ENCODE measurements at places on chromosomes 12 and 14. TPM values are rescaled to one million over a fixed set of nuclear protein-coding genes. Genes with fewer than 3 reads are reported as not detected.

DNA sequence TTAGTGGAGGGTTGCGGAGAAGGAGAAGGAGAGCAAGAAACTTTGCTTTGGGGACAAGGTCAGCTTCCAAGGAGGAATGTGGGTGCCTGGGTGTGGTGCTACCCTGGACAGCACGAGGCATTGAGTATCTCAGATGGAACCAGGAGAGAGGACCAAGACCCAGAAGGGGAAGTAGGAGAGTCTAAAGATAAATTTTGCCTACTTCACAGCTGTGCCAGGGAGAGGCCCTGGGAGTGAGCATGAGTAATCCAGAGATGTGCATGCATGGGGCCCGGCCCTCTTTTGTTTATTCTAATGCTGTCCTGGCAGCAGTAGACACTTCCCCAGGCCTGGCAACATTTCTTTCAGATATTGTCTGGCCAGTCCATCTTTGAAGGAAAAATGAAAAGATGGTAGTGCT, 49.5 kb upstream of the GNPNAT1 start:
- DNase-seq, result no peak

DNA sequence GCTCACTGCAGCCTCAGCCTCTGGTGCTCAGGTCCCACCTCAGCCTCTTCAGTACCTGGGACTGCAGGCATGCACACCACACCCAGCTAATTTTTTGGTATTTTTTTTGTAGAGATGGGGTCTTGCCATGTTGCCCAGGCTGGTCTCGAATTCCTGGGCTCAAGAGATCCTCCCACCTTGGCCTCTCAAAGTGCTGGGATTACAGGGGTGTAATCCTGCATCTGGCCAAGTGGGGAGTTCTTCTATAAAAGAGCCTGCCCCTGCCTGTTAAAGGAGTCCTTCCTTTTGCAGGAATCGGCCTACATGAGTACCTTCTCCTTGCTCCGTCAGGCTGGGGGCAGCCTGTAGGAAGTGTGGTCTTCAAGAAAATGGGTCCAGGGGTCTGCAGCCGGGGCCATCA, 54.1 kb upstream of the RASSF3 start:
- no peak for DNase-seq

GRCh38 chr14:101120641-101121507, 217.4 kb upstream of the RTL1 start:
- peak; percentile 81 for DNase-seq

DNA sequence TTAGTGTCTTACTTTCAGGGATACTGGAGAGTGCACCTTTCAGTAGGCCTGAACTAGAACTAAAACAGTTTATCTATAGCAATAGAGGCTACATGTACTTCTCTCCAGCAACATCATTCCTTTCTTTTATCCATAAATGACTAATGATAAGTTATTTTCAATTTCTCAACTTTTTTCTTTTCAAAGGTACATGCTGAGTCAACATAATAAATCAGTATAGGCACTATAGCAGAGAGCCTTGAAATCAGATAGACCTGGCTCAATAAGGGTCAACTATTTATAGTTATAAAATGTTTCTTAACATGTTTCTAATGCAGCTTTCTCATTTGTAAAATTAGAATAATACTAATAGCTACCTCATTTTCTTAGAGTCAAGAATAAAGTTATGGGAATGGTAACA, 5.6 kb downstream of the IL22 start:
- no peak for DNase-seq

DNA sequence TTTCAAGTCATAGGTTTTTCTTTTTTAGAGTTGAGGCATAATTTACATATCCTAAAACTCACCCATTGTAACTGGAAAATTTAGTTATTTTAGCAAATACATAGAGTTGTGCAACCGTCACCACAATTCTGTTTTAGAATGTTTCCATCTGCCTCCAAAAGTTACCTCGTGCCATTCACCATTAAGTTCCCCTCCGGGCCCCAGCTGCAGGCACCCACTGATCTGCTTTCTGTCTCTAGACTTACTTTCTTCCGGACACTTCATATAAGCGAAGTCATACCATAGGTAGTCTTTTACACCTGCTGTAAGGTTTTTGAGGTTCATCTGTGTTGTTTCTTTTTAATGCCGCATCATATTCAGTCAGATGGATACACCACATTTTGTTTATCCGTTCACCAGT, 28.7 kb downstream of the PPP2R5C start:
- DNase-seq, result no peak

Gene TGM1
- total RNA-seq, result 5.9 TPM

Gene TAS2R42
- total RNA-seq, result not detected

Gene ETV6
- total RNA-seq, result 48.4 TPM

Gene PIP4P1
- total RNA-seq, result 37.7 TPM

Gene RNF212B
- not detected for total RNA-seq

Gene AMHR2
- total RNA-seq, result 1.2 TPM

Measured in lower lobe of right lung (tissue), 2 donors.